ENCODE measurements at places on chromosomes 1 and 21.

DNA sequence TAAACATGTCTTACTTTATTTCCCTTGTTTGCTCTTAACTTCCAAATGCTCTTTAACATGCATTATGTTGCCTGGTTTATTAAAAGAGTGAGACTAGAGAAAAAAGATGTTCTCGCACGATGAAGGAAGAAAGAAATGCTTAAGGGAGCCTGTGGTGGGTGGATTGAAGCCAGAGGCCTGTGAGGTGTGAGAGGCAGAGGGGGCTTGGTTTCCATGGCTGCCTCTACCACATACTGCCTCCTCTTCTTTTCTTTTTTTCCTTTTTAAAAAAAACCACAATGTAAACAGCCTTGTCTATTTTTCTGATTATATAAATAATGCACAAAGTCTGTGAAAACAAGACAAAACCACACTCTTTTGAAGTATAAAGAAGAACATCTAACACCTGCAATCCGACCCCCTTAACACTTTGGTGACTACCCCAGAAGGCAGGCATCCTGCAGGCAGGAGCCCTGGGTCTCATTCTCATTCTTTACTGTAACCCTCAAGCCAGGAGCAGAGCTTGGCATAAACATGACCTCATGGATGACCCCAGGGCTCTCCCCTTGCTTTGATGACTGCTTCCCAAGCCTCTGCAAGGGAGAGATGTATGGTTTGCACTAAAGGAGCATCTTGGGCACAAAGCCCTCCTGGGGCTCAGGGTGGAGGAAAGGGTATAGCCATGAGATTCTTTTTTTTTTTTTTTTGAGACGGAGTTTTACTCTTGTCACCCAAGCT lies 10.1 kb upstream of the PARP1 start:
- DNase-seq, result no peak

- DNase-seq, result no peak
These were observed 7.7 kb upstream of the MPZL1 start for GRCh38 chr1:167714098-167714438.

DNA sequence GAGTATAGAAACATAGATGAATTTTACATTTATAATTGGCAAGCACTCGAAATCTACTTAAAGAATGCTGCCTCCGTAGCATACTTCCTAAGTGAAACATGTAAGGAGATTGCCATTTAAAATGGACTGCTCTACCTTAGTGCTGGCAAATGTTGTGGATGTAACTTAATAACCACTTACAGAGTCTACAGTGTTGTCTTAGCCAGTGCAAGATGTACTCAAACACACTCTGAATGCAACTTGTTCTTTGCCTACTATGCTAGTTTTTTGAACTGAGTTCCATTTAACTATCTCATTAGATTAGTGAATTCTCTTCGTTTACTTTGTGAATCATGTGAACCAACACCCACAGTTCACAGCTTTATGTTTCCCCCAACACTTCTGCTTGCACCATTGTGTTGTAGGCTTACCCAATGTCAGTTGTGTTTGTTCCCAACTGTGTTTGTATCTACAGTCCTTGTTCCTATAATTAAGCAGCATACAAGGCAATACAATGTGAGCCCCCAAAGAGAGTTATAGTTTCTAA lies 345.5 kb upstream of the LYPLAL1 start:
- DNase-seq, result no peak

DNA sequence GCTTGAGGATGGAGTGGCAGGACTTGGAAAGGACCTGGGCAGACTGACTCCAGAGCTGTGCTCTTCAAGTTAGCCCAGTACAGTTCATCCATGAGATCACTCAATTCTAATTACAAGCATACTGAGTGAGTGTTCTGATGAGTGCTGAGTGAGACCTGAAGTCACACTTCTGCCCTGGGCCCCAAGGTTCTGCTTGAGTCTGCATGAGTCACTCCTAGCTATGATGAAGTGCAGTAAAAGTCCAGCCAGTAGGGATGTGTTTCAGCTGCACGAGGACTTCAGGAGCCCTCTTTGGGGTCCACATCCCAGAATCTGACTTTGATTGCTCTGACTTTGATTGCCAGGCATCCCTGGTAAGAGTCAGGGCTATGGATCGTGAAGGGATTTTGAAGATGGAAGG lies 35.8 kb downstream of the PLEKHA6 start:
- DNase-seq, result no peak

GRCh38 chr1:178034676-178035075 lies 59.2 kb upstream of the RASAL2 start:
- no peak for DNase-seq

- no peak for DNase-seq
These were observed 23.5 kb downstream of the NTPCR start for GRCh38 chr1:232973652-232974611.

- DNase-seq, result no peak
These were observed 1.0 kb downstream of the ZNF496 start for GRCh38 chr1:247330548-247331171.

GRCh38 chr1:111963985-111964738 lies 25.3 kb downstream of the KCND3 start:
- DNase-seq, result no peak

- no peak for DNase-seq
These were observed 68.3 kb upstream of the SPAG17 start for GRCh38 chr1:118253053-118253915.

- peak; percentile 82 for DNase-seq
These were observed 59.5 kb downstream of the ACBD3 start for GRCh38 chr1:226126824-226127569.

- DNase-seq, result peak; percentile 68
These were observed 1.1 kb upstream of the GTF2B start for GRCh38 chr1:88892357-88892877.

DNA sequence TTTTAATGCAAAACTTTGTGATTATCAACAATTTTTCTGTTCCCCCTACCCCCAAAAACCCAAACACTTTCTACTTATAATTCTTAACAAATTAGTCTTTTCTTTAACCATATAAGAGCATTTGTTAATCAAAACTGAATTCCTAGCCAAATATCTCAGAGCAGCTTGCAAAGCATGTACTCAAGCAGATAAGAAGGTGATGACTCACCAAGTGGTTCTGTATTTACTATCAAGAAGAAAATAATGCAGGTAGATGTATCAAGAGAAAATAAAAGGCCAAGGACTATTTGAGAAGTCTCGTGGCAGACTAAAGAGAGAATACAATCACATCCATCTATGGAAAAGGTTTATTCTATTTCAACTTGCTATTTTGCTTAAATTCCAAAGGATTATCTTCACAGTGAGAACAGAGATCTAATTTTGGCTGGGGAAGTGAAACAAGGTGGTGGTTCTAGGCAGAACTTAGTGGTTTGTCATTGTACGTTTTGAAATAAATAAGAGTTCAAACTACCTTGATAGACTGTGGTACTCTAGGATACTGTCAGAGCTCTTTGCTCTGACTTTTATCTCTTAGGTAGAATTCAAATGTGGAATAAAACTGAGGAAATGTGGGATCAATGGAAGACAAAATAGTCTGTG lies 94.7 kb upstream of the NRIP1 start:
- DNase-seq, result no peak

DNA sequence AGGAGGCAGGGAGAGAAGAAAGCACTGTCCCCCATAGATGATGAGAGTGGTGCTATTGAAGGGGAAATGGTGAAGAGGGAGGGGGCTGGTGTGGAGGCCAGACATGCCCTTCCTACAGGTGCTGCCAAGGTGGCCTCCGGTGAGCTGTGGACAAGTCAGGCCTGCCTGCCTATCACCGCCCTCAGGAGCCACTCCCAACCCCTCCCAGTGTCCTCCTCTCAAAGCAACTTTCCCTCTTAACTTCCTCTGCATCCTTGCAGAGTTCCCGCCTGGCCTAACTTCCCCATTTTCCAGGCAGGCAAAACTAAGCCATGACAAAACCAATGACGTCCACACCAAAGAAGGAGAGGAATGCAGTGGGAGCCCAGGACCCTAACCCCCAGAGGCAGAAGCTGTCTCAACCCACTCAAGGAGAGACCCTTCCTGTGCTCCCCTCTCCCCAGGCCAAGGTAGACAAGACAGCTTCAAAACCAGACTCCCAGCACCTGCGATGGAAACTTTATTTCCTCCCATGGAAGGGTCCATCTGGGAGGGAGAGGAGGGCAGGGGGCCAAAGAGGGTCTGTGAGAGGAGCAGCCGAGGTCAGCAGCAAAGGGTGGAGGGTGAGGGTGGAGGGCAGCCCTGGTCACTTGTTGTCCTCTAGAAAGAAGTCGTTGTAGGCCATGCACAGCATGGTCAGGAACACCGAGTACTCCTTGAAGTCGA lies 1.0 kb upstream of the S100A6 start:
- no peak for DNase-seq

DNA sequence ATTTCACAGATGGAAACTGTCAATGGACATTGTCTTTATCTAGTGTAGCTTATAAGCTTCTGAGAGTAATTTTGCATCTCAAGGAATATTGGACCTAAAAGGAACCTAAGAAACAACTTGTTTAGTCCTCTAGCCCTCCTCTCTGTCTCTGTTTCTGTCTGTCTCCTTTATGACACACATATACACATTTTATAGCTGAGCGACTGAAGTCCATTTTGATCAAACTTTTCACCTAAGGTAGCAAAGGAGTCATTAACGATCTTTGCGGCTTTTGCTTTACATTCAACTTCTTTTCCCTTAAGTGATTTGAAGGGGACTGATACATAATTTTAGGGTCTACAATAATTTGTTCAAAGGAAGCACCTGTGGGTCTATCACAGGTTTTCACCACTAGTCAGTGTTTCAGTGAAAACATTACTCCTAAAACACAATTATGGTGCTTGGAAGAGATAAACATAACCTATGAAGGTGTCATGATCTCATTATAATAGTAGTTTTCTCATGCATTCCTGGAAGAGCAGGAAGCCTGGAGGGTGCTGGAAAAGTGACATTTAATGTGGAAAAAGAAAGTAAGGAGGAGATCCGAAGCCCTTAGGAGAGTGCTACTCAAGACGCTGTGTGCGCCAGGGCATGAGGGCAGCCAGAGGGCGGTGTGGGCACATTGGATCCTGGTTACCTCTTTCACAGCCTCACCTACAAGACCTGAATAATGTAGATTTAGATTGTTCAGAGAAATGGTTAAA lies 248.6 kb downstream of the DNM3 start:
- peak; percentile 30 for DNase-seq

GRCh38 chr1:149917571-149918144 lies at the start of gene SV2A:
Gene SV2A (minus strand): TSS chr1:149917844. CDS start chr1:149913840, 4,004 bp downstream.
- DNase-seq, result peak; percentile 17
